ENCODE measurements at places on chromosomes 1 and 21. TPM values are rescaled to one million over a fixed set of nuclear protein-coding genes. Genes with fewer than 3 reads are reported as not detected.

PLEKHG5 gene
- total RNA-seq = 13.0 TPM

ATP1A2 gene
- 4.1 TPM for total RNA-seq

TRIM67 gene
- total RNA-seq = not detected

SLC9C2 gene
- not detected for total RNA-seq

CRYAA gene
- total RNA-seq = not detected

LIN28A gene
- total RNA-seq = not detected

L1TD1 gene
- total RNA-seq = 0.09 TPM

CBR3 gene
- 12.2 TPM for total RNA-seq

COL16A1 gene
- total RNA-seq = 93.3 TPM

ZBTB8A gene
- total RNA-seq = 10.4 TPM

GUCA2B gene
- not detected for total RNA-seq

RAB13 gene
- 149 TPM for total RNA-seq

LEFTY2 gene
- total RNA-seq = 4.2 TPM

INSRR gene
- total RNA-seq = 0.23 TPM

SEMA6C gene
- total RNA-seq = 6.9 TPM

MSH4 gene
- total RNA-seq = 0.37 TPM

CADM3 gene
- 45.0 TPM for total RNA-seq

SPTA1 gene
- total RNA-seq = 0.56 TPM

DDAH1 gene
- total RNA-seq = 31.8 TPM

ENAH gene
- 244 TPM for total RNA-seq

PLA2G5 gene
- total RNA-seq = 6.7 TPM

PIP5K1A gene
- total RNA-seq = 41.9 TPM

FMO3 gene
- total RNA-seq = 2.2 TPM

DDR2 gene
- total RNA-seq = 116 TPM

C1orf105 gene
- not detected for total RNA-seq

MPZ gene
- 1.3 TPM for total RNA-seq

CD5L gene
- 0.37 TPM for total RNA-seq

NPR1 gene
- 107 TPM for total RNA-seq

LDLRAD1 gene
- total RNA-seq = not detected

PRSS38 gene
- not detected for total RNA-seq

CAMK1G gene
- total RNA-seq = not detected

TSPAN2 gene
- 43.9 TPM for total RNA-seq

PRAMEF11 gene
- not detected for total RNA-seq

SLAMF9 gene
- total RNA-seq = not detected

RHD gene
- not detected for total RNA-seq

GPR61 gene
- not detected for total RNA-seq

Measured in posterior vena cava (tissue), 2 donors.